ENCODE measurements at places on chromosomes 5 and 9.

DNA sequence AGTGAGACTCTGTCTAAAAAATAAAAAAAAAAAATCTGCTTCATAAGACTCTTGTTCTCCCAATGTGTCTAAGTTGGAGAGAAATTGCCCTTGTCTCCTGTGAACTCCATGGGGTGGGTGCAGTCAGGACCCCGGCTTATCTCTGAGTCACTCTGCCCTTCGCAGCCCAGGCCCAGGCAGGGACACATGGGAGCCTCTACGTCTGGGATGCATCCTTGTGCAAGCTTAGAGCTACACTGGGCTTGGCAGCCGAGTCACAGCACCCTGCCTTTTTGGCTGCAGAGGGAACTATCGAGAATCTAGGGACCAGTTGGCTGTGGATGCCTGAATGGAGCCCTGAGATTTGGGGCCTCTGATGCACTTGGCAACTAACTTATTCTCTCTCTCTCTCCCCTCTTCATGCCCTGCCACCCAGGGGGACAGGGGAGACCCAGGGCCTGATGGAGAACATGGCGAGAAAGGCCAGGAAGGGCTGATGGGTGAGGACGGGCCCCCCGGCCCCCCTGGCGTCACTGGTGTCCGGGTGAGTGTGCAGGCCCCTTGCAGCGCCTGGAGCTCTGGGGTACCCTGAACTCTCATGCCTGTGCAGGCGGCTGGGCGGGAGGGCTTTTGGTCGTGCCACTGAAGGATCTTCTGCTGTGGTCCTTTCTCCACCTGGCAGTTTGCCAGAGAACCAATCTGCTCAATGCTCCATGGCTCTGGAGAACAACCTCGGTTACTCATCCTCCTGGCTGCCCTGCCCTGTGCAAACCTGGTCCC, 47.5 kb upstream of the ORM1 start:
- no peak for DNase-seq

GRCh38 chr5:95447961-95448360, 56.8 kb downstream of the FAM81B start:
- DNase-seq = no peak

DNA sequence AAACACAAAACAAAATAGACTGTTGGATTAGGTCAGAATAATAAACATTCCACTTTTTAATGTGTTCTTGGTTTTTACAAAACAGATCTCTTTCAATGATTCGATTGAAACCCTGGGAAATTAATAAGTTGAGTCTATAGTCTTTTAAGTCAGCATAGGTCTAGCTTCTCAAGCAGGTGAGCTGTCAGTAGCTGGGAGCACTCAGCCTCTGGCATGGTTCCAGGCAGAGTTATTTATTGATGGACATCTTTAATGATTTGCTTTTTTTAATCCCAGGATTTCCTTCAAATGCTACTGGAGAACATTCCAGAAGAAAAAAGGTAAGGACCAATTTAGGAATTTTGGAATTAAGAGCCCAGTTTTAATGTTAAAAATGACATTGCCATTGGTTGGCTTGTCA, 241.0 kb downstream of the AOPEP start:
- DNase-seq = no peak

- DNase-seq = no peak
These were observed 6.0 kb downstream of the POLR3G start for GRCh38 chr5:90480699-90481098.

GRCh38 chr5:133117166-133117911, 65.5 kb downstream of the HSPA4 start:
- DNase-seq = no peak

DNA sequence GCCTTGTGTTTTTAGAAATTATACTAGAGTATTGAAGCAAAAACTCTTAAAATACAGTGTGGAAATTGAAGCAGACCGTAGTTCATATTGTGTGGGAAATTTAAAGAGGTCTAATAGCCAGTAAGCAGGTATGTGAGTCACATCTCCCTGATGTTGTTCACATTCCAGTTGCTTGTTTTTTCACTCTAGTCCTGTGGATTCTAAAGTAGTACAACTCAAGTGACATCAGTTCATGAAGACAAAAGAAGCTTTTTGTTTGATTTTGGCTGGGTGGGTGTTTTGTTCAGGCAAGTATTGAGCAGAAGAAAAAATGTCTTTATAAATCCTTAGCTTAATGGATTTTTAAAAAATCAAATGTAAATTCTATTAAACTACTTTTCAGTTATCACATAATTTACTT, 216.2 kb downstream of the MAN2A1 start:
- no peak for DNase-seq

DNA sequence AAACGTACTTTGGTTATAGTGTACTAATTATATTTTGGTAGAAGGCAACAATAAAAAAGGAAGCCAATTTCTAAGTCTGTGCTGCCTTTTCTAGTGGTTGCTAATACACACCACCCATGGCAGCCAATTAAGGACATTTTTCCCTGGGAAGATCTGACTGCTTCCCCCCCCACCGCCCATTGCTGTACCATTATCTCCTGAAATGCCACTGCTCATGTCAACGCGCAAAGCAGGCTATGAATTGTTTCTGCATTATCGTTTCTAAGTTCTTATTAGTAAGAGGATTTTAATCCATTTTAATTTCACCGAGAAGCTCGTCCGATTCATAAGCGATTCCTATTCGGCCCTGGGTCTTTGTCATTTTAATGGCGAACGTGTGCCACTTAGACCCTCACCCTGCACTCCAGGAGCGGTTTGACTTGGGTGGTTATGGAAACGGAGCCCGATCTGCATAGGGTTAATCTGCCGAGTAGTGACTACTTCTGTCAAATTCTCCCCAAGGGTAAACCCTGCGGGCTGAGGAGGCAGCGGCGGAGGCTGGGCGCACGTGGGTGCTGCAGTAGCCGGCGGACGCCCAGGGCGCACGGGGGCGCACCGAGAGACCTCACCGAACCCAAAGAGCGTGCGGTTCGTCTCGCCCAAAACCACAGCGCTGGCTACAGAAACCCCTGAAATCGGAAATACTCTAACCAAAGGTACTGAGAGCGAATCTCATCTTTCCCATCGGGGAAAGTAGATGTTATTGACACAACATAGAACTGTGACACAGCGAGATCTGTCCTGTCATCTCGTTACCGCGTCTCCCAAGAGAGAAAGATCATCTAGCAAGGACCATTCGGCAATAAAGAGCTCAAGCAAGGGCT, 55.8 kb upstream of the SHC3 start:
- DNase-seq = no peak

Data from NCI-H2171 (cell line).